ENCODE measurements at places on chromosomes 1 and 21.

- no peak for DNase-seq
Observed at GRCh38 chr1:2945821-2946231, 75.4 kb upstream of the ACTRT2 start.

- no peak for DNase-seq
Observed at GRCh38 chr1:13797397-13797796, 97.4 kb downstream of the PRDM2 start.

- DNase-seq, result no peak
Observed at GRCh38 chr21:34289856-34290255, 74.0 kb upstream of the KCNE2 start.

GRCh38 chr21:43274022-43274945, 105.5 kb downstream of the CRYAA start:
- no peak for DNase-seq

GRCh38 chr1:3624200-3625136, at the start of gene TPRG1L:
Gene TPRG1L, plus strand, starts transcription at chr1:3625015. Its CDS starts 58 bp downstream, at chr1:3625073.
- peak; percentile 70 for DNase-seq

Measured in NCI-H187 treated with DMSO at 0.1 percent for 48 hours (cell line).